ENCODE measurements at places on chromosomes 2 and 18.
A peak's percentile ranks its signal among the peaks of the same experiment; 100 is the strongest.

DNA sequence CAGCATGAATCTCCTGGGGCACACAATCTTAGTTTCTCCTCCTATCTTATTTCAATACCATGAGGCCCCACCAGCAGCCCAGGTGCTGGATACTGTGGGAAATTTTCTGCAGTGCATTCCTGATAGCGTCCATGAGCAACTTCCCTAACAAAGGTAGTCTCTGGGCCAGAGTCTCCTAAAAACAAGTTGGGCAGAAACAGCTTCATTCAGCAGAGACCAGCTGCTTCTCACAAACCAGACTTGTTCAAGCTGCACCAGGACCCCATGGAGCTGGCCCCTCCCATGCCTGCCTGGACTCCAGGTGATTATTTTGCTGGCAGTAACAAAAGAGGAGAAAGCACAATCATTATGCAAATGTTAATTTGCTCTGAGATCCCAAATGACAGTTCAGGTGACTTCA lies 31.4 kb downstream of the MYO5B start:
- no peak for DNase-seq
- peaks cover 26% of the 10 kb centered on the region for H3K27me3 ChIP-seq
- H3K27ac ChIP-seq, result no peak overlapping the region
- no peaks in the 10 kb centered on the region for H3K36me3 ChIP-seq
- H3K4me1 ChIP-seq, result no peaks in the 10 kb centered on the region

GRCh38 chr18:57789090-57789489 lies 14.0 kb downstream of the ATP8B1 start:
- no peak overlapping the region for H3K27ac ChIP-seq
- no peaks in the 10 kb centered on the region for H3K36me3 ChIP-seq
- H3K27me3 ChIP-seq, result no peaks in the 10 kb centered on the region
- H3K4me1 ChIP-seq, result no peaks in the 10 kb centered on the region
- no peak for DNase-seq

DNA sequence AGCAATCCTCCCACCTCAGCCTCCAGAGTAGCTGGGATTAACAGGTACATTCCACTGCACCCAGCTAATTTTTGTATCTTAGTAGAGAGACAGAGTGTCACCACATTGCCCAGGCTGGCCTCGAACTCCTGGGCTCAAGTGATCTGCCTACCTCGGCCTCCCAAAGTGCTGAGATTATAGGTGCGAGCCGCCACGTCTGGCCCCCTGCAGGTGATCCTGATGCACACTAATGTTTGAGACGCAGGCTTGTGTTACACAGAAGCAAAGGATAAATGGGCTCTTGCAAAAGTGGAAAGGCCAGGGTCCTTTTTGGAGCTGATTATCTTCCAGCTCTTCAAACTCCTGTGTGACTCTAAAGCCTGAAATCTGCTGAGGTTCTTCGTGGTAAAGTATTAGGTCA lies 84.2 kb downstream of the TGFA start:
- no peaks in the 10 kb centered on the region for H3K27me3 ChIP-seq
- H3K4me3 ChIP-seq, result no peak overlapping the region
- H3K27ac ChIP-seq, result no peak overlapping the region
- peaks cover 43% of the 10 kb centered on the region for H3K4me1 ChIP-seq

- H3K27me3 ChIP-seq, result no peaks in the 10 kb centered on the region
- no peaks in the 10 kb centered on the region for H3K36me3 ChIP-seq
- no peak overlapping the region for H3K4me3 ChIP-seq
- peaks cover 61% of the 10 kb centered on the region for H3K4me1 ChIP-seq
Measured at GRCh38 chr2:108629417-108629816, 89.9 kb upstream of the RANBP2 start.

- H3K36me3 ChIP-seq, result no peaks in the 10 kb centered on the region
- H3K27me3 ChIP-seq, result peaks cover 11% of the 10 kb centered on the region
- H3K4me1 ChIP-seq, result peaks cover 15% of the 10 kb centered on the region
- peak overlapping the region; percentile 71 for H3K4me3 ChIP-seq
Measured at GRCh38 chr2:27714851-27715291, 51.2 kb downstream of the SLC4A1AP start.

GRCh38 chr2:101987832-101988231 lies 3.9 kb upstream of the IL1R2 start:
- no peaks in the 10 kb centered on the region for H3K36me3 ChIP-seq
- H3K27me3 ChIP-seq, result peaks cover 4% of the 10 kb centered on the region
- H3K27ac ChIP-seq, result peak overlapping the region; percentile 92
- H3K4me3 ChIP-seq, result peak overlapping the region; percentile 78
